ENCODE measurements at places on chromosomes 7 and 10. TPM values are rescaled to one million over a fixed set of nuclear protein-coding genes. Genes with fewer than 3 reads are reported as not detected.

Gene RUFY2
- 6.7 TPM for total RNA-seq

Gene ZNF107
- 1.7 TPM for total RNA-seq

Gene PRLHR
- total RNA-seq = not detected

Gene TUBAL3
- total RNA-seq = not detected

Gene NKX2-3
- not detected for total RNA-seq

Gene ODAD2
- not detected for total RNA-seq

Gene SLC16A12
- total RNA-seq = 1.1 TPM

All from Right ventricle myocardium inferior (tissue), 1 donor.